HFFc6 (cell line): ENCODE measurements at places on chromosomes 13 and 19.

DNA sequence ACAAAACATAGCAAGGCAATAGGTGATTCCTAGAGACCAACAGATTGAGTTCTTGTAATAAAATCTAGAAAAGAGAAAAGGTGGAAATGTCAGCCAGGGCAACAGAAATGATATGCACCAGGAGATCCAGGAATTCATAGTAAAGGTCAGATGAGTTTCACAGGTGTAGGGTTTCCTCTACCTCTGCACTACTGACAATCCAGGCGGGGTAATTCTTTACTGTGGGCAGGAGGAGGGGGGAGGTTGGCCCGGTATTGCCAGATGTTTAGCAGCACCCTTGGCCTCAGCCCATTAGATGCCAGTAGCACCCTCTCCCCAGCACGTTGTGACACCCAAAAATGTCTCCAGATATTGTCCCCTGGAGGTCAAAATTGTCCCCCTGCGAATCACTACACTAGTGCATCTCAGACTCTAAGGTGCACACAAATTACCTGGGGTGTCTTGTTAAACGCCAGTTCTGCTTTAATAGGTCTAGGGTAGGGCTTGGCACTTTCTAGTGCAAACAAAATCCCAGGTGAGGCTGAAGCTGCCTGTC lies 3.5 kb upstream of the UBAC2 start:
- no peak for DNase-seq

DNA sequence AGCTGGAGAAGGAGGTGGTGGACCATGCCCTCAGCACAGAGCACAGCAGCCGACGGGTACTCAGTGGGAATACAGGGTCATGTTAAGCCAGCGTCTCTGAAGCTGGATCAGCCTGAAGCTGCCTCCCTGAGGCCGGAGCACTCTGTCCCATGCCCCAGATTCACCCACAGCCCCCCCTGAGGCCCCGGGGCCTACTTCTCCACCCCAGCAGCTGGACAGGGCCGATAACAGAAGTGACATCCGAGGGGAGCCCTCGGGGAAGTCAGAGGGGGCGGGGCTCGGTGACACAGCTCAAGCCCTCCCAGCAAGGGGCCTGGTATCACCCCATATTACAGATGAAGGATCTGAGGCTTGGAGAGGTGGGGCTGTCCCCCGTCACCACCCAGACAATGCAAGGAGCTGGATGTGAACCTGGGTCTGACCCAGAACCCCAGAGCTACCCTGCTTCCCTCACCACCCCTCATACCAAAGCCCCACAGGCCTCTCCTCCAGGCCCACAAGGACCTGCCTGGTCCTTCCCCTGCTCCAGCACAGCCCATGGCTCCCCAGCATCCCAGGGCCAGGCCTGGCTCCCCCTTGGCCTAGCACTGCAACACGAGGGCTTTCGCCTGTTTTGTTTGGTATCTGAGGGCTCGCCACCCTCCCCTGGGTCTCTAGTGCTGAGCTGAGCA lies 5.7 kb downstream of the R3HDM4 start:
- DNase-seq, result no peak

GRCh38 chr13:24450530-24450929 lies 62.0 kb downstream of the PARP4 start:
- DNase-seq, result no peak

DNA sequence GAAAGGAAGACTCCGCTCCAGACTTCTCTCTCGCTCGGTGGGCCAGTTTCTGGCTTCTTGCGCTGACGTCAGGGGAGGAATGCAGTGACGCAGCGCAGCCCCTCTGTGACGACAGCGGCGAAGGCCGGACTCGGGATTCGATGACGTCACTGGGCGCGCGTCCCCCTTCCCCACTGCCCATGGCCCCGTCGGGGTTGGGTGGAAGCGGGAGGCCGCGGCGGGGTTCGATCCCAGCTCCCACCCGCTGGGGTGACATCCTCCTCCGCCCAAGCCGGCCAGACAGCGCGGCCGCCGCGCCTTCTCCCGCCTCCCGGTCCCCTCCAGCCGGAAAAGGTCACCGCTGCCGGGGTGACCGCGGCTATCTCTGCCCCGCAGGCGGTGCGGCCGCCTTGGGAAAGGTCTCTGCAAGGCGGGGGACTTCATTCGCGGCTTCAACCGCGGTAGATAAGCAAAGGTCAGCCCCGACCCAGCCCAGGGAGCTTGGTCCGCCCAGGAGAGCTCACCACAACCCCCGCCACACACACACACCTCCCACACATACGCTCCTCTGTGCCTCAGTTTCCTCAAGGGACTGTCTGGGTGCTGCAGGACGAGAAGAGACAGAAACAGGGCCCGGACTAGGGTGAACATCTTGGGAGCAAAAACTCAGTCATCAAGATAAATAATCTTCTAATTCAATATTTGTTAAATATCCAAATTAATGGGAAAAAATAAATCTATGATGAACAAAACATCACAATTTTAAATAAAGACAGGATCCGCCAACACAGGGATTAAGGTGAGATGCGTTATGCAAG lies 844 bp upstream of the RFX1 start:
- no peak for DNase-seq
